ENCODE measurements at places on chromosomes 1 and 21.

DNA sequence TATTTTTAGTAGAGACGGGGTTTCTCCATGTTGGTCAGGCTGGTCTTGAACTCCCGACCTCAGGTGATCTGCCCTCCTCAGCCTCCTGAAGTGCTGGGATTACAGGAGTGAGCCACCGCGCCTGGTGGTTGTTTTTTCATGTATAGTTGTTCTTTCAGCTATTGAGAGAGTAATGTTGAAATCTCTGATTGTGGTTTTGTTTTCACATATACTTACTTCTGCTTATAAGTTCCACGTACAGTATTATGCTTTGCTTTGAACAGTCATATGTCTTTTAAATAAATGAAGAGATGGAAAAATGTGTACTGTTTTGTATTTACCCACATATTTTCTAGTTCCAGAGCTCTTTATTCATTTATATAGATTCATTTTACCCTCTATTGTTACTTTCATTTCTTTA is 44.5 kb downstream of the MARK1 start:
- DNase-seq, result no peak

- peak; percentile 79 for DNase-seq
Observed at GRCh38 chr21:38769191-38769780, 36.4 kb upstream of the ETS2 start.

- no peak for DNase-seq
Observed at GRCh38 chr1:226003502-226004170, 4.5 kb upstream of the SDE2 start.

DNA sequence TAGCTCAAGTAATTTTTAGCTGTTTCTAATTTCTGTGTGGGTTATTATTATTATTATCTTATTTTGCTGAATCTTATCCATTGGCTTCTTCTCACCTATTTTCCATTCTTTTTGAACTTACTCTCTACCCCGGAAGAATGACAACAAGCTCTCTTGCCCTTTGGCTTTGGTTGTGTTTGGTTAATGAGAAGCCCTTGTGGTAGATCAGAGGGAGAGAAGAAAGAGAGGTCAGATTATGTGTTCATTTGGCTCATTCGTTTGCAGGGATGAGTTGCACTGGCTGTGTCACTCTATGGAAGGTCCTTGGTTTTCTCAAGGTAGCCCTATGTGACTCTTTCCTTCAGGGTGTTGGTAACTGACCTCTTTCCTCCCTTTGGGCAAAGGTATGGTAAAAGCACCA is 391.9 kb downstream of the LMO4 start:
- no peak for DNase-seq

GRCh38 chr1:41492341-41492848 is 7.9 kb upstream of the EDN2 start:
- no peak for DNase-seq

- DNase-seq, result no peak
Observed at GRCh38 chr1:236132420-236133046, 9.8 kb upstream of the GPR137B start.

- no peak for DNase-seq
Observed at GRCh38 chr1:244102468-244102867, 51.4 kb downstream of the ZBTB18 start.

DNA sequence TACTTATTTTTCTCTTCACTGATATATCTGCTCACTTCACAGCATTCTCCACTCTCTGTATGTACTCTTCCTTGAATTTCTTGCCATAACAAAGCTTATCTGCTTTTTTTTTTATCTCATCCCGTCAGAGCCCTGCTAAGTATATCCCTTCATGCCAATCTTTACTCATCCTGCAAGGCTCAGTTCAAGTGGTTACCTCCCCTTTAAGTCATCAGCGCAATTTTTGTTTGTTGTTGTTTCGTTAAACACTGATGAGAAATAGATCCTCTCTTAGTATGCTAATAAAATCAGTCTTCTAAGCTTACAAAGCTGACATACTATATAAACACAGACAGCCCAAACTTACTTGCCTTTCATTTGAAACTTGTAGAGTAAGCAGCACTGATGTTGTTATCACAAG is 17.8 kb downstream of the COL24A1 start:
- no peak for DNase-seq

DNA sequence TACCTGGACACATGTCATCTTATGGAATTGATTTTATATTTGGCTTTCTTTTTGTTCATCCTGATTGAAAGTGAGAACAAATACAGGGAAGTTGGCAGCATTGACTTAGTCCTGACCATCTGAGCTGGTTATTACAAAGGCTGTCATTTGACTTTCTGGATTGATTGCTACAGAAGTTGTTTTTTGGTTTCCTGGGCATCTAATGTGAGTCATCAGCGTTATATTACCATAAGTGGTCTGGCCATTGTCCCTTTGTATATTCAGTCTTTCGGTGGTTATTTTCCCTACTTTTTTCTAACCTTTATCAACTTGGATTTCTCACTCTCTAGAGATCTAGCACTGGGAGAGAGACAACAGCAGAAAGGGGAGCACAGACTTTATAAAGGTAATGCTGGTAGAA is 1646.5 kb downstream of the MRPL39 start:
- no peak for DNase-seq

GRCh38 chr1:166944186-166944967 is 31.0 kb downstream of the ILDR2 start:
- peak; percentile 16 for DNase-seq

DNA sequence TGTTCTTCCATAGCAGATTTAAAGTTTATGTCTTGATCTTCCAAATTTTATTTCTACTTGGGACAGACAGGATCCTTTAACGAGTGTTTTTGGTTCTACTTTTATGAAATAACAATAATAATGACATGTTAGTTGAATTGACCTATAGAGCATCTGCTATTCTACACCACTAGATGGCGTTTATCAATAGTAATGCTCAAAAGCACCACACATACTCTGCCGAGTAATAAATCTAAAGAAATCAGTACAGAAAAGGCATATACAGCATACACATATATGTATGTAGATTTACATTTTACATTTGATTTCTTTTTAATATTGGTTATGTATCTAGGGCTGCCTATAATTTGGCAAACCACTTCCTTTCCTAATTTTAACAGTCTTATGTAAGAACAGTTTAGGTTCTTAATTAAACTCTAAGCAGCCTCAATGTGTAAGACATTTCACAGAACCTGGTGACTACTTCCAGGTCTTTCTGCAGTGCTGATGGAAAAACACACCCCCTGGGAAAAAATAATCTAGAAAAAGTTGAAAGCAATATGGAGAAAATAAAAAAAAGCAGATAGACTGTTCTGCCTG is 5.9 kb upstream of the SIPA1L2 start:
- DNase-seq, result no peak

- no peak for DNase-seq
Observed at GRCh38 chr1:99005537-99005942, 879 bp upstream of the PLPPR5 start.

All from skeletal muscle cell (primary cell).